ENCODE measurements at places on chromosomes 5 and 9.
A peak's percentile ranks its signal among the peaks of the same experiment; 100 is the strongest.

DNA sequence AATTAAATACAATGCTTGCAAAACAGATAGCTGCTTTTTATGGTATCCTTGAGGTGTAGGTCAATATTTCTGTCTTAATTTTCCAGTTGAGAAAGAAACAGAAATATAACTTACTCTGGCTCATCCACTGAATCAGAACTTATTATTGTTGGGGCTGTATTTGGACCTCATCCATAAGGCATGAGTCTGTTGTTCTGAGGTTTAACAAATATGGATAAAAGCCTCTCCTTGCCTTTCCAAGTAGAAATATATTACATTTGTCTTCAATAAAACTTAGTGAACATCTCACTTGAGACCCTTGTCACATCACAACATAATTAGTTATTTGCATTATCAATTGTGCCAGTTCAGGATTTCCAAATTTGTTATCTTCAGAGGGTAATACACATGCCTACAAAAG lies 525.8 kb downstream of the AGTPBP1 start:
- peak; percentile 41 for DNase-seq

- no peak for DNase-seq
These were observed 80.4 kb downstream of the LIX1 start for GRCh38 chr5:97062046-97062445.

DNA sequence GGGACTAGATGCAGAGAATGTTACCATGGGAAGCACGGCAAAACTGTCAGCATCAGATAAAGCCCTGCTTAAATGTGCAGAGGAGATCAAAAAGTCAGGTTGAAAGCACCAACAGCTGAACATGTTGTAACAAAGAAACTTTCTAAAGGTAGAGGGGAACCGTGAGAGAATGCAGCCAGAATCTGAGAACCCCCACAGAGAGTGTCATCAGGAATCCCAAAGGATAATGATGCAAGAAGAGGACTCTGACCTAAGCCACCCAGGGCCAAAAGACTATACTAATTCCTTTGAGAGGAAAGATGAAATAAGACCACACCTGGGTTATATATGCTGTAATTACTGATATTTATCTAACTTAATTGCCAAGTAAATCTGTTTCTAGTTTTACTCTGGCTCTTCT lies 116.6 kb downstream of the PCSK1 start:
- no peak for DNase-seq

- DNase-seq, result no peak
These were observed 89.5 kb downstream of the EPB41L4A start for GRCh38 chr5:112329419-112330090.

GRCh38 chr5:155532621-155533311 lies 519.2 kb downstream of the KIF4B start:
- no peak for DNase-seq

DNA sequence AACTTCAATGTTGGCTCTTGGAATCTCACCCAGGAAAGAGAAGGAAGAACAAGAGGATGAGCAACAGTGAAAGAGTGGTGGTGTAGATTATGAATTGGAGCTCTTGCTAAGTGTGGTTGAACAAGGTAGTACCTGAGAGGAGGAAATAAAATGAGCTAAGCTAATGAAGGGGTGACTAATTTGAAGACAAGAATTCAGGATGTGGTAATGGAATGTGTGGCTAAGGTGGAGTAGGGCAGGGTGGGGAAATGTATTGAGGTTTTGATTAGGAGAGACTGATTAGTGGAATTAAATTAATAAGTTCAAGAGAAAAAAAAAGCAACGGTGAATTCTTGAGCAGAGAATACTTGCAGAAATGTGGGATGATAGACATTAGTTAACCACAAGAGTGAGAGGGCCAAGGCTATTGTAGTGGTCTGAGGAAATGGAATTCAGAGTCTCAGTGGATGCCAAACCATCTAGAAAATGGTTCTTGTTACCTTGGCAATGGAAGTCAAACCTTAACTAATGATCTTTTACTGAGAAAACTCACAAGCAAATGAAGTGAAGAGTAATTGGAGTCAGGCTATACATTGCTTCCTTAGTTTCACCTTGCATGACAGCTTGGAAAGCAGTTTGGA lies 648.3 kb upstream of the ZNF608 start:
- no peak for DNase-seq

- DNase-seq, result no peak
These were observed 10.9 kb upstream of the MOB3B start for GRCh38 chr9:27540502-27540901.

GRCh38 chr5:67516948-67517565 lies 320.5 kb upstream of the CD180 start:
- peak; percentile 49 for DNase-seq

DNA sequence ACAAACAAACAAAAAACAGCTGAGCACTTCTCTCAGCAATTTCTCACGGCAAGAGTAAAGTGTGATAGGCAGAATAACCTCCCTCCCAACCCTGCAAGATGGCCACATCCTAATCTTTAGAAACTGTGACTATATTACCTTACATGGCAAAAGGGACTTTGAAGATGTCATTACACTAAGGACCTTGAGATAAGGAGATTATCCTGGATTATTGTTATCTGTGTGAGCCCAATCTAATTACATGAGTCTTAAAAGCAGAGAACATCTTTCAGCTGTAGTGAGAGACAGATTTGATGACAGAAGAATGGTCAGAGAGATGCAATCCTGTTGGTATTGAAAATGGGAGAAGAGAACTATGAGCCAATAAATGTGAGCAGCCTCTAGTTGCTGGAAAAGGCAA lies 347.9 kb downstream of the CDH9 start:
- DNase-seq, result no peak

- no peak for DNase-seq
These were observed 29.5 kb upstream of the OSMR start for GRCh38 chr5:38816083-38817030.

GRCh38 chr9:109806506-109807115 lies 26.6 kb downstream of the PALM2AKAP2 start:
- peak; percentile 54 for DNase-seq

DNA sequence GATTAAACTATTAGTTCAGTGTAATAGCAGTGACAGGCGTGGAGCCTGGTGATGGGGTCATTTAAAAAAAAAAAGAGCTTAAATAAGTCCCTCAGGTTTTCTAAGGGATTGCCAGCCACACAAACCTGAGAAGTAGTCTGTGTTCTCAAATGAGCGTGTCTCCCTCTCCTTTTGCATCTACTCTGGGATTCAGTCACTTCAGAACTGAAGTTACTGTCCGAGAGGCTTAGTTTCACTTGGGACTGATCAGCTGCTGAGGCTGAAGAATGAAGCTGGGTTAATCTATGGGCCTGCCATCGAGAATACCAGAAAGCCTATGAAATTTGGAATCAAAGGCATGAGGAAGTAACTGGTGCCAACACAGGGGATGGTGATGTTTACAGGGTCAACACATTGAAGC lies 310.1 kb downstream of the ADAMTS6 start:
- DNase-seq, result no peak

- no peak for DNase-seq
These were observed 106.6 kb downstream of the DENND1A start for GRCh38 chr9:123823194-123823947.

DNA sequence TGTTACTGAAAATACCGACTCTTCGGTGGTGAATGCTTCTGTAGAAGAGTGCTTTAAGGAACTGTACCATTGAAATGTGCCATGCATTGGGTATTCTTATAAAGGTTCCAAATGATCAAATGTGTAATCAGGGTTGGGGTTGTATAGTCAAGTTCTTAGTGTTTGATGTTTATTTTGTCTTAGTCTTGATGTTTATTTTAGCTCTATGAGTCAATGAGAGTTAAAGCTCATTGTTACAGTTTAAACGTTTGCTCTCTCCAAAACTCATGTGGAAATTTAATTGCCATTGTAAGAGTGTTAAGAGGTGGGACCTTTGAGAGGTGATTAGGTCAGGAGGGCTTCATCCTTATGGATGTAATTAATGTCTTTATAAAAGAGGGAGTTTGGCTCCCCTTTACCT lies 153.0 kb downstream of the FER start:
- DNase-seq, result no peak

- DNase-seq, result peak; percentile 17
These were observed 1.8 kb downstream of the ARRDC1 start for GRCh38 chr9:137607141-137607857.
